Activated CD4-positive, alpha-beta T cell treated with anti-CD3 and anti-CD28 coated beads, Interleukin-2, amount 10 ng/mL, durations not matched to agents 7 days and 5 days (primary cell): ENCODE measurements at places on chromosomes 1 and 21. TPM values are rescaled to one million over a fixed set of nuclear protein-coding genes. Genes with fewer than 3 reads are reported as not detected.

DNA sequence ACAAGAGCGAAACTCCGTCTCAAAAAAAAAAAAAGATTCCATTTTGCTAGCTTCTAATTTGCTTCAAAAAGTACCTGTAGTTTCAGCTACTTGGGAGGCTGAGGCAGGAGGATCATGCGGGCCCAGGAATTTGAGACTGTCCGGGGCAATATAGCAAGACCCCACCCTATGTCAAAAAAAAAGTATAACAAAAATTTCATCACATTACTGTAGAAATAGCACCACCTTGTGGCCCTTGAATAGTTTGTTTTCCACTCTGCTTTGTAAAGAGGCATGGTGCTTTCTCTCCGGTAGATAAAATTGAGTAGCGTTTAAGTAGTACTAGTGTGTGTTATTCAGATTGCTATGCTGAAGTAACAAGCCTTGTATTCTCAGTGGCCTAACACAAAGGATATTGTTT, 18.2 kb upstream of the MSTO1 start:
- peak; percentile 64 for DNase-seq

The AGT gene
- total RNA-seq: not detected

GRCh38 chr1:164999146-164999545, 357.4 kb downstream of the LMX1A start:
- DNase-seq: no peak

The KCNC4 gene
- total RNA-seq: 7.1 TPM

DNA sequence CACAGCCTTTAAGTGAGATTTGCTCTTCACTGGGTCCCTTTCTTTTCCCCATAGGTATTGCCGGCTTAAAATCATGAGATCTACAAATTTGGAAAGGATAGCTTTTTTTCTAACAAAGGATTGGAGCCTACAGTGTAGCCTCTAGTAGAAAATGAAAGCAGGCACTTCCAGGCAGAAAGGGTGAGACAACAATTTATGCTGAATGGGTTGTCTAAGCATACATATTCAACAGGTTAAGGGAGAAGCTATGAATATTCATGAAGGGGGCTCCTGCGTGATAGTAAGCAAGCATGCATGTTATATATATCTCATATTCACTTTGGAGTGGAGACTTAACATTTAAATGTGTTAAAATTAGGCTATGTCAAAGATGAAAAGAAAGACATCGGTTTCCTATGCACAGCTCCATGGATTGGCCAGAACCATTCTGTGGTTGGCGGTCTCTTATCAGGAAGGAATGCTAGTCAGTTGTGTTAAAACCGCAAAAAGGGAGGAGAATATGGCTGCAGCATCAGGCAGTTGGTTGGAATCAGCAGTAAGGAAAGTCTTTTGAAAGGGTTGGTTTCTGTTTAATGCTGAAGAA, 66.0 kb downstream of the VCAM1 start:
- no peak for DNase-seq

The RHD gene
- total RNA-seq: not detected

DNA sequence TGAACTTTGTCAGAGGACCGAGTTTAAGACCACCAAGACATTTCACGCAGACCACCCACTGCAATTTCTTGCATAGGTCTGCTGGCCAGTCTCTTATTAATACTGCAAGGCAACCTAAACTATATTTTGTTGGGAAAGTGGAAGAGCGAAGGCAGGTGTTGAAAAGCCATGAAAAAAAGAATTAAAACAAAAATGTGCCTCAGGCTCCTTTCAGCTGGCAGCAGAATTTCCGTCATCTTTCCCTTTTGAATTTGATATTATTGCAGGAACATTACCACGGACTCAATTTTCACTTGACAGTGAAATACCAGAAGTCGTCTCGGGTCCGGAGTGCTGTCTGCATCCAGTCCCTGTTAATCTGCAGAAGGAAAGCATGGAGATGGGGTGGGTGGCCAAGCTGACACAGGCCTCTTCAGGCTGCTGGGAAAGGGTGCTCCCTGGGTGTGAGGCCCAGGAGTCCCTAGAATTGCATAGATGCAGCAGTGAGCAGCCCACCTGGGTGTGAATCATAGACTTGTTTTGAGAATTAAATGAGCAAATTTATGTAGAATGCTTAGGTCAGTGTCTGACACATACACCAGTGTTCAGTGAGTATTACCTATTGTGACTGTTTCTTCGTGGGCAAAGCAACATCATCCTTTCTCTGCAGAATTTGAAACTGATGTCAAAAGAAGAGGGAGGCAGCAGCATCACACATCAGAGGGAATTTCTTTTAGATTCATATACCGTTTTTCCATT, 150.7 kb downstream of the PBX1 start:
- no peak for DNase-seq

DNA sequence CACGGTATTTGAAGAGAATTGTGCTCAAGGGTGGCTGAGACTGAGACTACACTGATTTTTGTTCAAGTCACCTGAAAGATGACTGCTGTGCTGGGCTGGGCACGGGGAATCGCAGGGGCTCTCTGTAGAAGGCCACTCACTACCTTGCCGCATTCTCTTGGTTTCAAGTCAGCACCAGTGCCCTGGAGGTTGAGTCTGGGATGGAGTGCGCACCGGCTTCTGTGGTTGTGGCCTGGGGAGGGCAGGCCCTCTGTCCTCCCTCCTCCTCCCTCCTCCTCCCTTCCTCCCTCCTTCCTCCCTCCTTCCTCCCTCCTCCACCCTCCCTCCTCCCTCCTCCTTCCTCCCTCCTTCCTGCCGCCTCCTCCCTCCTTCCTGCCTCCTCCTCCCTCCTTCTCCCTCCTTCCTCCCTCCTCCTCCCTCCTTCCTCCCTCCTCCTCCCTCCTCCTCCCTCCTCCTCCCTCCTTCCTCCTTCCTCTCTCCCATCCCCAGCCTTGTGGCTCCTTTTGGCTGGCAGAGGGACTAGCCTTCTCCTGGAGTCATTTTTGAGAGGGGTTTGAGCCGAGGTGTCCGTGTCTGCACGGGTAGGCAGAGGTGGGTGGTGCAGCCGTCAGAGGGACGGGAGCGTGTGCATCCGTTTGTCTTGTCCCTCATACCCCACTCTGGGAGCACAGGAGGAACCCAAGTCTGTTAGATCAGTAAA, 9.5 kb downstream of the RER1 start:
- DNase-seq: no peak

DNA sequence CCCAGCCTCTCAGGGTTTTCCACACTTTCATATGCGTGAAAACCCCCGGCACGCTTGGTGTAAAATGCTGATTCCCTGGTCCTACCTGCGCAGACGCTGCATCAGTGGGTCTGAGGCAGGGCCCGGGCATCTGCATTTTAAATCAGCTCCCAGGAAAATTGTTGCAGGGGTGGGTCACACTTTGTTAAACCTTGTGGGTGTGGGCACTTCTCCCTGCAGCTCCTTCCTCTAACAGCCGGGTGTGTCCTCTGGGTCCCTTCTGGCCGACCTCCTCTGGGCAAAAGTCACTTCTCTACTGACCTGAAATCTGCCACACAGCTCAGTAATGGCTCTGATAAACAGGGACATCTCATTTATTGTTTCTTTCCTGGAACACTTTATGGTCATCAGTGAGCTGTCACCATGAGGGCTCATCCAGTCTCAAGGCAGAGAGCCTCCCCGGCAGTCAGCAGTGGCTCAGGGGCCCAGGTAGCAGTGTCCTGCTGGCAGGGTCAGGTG, 52.8 kb upstream of the TMPRSS2 start:
- no peak for DNase-seq

GRCh38 chr1:98865796-98866195, 138.9 kb downstream of the PLPPR5 start:
- no peak for DNase-seq

DNA sequence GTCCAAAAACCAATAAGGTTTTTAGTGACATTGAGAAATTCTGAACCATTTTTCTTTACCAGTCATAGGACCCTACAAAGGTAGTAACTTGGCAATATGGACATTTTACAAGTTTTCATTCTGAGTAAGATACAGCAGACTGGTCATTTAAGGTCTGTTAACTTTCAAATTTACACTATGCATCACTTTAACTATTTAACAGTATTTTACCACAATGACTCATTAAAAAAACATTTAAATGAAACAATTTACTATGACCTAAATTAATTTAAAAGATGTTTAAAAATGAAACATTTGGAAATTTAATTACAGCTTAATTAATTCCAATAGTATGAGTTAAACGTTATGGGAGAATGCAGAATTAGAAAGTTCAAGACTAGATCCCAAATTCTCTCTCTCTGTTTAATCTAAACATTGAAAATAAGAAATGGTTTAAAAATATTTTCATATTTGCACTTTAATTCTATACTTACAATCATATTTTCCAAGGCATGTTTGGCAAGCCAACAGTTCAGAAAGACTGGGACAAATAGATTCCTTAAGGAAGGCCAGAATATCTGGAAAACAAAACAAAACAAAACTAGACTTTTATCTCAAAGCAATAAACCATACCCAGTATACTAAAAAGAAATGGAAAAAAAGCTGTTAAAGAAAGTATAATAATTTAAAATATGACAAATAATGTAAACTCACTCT, 140.9 kb downstream of the KCNT2 start:
- no peak for DNase-seq

DNA sequence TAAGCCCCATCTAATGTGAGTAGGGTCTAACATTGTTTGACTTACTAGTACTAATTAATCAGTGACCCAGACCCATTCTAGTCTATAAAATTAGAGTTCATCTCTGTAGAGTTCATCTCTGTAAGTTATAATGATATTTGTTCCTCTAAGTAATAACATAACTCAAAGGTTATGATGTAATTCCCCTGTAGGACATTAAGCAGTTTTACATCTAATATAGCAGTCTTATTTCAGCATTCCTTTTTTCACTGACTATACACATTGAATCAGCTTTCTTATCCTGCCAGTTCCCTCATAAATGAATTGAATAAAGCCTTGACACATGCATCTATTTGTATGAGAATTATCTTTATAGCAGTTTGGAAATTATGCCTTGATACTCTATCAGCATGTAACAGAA, 90.9 kb downstream of the SH3GLB1 start:
- no peak for DNase-seq

GRCh38 chr1:3483801-3484444, 29.5 kb downstream of the ARHGEF16 start:
- peak; percentile 50 for DNase-seq

DNA sequence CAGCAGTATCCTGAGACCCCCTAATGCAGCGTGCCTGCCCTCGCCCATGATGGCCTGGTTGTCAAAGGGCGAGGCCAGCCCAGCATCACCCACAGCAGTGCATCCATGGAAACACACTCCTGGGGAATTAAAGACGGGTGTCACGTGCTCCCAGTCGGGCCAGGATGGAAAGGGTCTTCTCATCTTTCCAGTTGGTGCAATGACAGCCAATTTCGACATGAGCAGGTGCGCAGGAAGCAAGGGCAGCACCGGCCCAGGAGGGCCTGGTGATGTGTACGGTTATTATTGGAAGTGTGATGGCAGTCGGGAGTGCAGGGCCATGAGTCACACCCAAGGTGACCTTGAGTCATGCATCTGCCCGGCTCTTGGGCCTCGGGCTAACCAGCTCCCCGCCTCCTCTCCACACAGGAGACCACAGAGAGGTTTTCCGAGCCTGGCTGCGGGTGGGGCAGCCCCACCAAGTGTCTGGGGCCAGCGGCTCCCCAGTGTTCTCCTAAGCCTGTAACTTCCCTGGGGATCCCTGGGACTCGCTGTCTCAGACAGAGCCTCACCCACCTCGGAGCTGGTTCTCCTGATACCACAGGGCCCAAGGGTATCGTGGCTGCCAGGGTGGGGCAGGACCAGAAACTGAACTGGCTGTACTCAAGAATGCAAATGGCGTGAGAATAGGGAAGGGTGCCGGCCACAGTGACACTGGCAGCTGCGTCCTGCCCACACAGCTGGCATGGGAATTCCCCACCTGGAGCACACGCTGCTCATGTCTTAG, 119.8 kb downstream of the SIK1 start:
- no peak for DNase-seq

DNA sequence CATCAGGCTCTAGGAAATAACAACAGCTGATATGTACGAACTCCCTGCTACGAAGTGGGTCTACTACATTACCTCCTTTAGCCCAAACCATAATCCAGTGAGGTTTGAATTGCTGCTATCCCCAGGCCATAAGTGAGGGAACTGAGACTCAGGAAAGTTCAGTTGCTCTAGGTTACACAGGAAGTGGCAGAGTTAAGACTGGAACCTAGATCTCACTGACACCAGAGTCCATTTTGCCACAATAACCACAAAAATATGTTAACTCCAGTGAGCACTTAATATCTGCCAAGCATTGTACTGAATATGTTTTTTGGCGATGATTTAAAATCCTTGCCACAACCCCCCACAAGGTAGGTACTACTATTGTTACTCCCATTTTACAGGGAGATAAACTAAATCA, 8.9 kb upstream of the TADA1 start:
- DNase-seq: no peak

The INSRR gene
- total RNA-seq: not detected

DNA sequence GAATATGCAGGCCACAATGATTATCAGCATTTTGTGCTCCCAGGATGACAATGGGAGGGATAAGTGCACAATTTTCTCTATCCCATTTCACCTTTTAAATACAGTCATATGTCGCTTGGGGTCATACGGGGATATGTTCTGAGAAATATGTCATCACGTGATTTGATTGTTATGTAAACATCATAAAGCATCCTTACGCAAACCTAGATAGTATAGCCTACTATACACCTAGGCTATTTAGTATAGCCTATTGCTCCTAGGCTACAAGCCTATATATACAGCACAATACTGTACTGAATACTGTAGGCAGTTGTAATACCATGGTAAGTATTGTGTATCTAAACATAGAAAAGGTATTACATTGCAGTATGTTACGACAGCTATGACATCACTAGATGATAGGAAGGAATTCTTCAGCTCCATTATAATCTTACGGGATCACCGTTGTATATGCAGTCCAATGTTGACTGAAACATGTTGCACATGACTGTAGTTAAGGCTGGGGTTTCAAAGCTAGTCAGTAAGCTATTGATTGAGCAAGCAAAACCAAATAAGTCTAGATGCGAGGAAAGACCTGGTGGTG, 18.9 kb downstream of the RUSC1 start:
- no peak for DNase-seq

The BEND5 gene
- 2.0 TPM for total RNA-seq

The ZNF683 gene
- total RNA-seq: 0.17 TPM

- DNase-seq: no peak
These were observed 22.1 kb downstream of the AIM2 start for GRCh38 chr1:159054427-159054826.

GRCh38 chr1:171641076-171641864, 11.2 kb downstream of the MYOC start:
- no peak for DNase-seq

The USH2A gene
- total RNA-seq: not detected

The EPHA8 gene
- not detected for total RNA-seq

GRCh38 chr1:224554620-224555259, 61.4 kb upstream of the CNIH3 start:
- DNase-seq: no peak

DNA sequence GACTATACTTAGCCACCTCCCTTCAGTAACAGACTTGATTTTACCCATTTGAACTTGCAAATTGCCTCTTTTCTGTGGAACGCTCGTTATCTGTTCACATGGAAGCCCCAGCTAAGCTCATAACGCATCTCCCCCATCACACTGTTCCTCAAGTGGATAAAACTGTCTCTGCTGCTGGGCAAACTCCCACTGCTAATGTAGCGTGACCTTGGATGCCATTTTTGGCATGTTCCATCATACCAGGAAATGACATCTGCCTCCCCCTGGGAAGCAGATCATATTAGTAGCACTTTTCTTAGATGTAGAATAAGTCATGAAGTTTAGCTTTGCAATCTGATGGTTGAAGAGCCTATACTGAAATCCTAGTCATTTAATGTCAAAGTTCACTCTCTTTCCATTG, 528.7 kb upstream of the PLXNA2 start:
- no peak for DNase-seq

GRCh38 chr1:245291351-245291750, 136.6 kb downstream of the KIF26B start:
- DNase-seq: no peak

The IFI44 gene
- 187 TPM for total RNA-seq

GRCh38 chr1:74245168-74245772, 10.1 kb downstream of the TNNI3K start:
- DNase-seq: no peak
